Breast epithelium (tissue), 4 donors: ENCODE measurements at places on chromosomes 11 and 22. TPM values are rescaled to one million over a fixed set of nuclear protein-coding genes. Genes with fewer than 3 reads are reported as not detected.

DNA sequence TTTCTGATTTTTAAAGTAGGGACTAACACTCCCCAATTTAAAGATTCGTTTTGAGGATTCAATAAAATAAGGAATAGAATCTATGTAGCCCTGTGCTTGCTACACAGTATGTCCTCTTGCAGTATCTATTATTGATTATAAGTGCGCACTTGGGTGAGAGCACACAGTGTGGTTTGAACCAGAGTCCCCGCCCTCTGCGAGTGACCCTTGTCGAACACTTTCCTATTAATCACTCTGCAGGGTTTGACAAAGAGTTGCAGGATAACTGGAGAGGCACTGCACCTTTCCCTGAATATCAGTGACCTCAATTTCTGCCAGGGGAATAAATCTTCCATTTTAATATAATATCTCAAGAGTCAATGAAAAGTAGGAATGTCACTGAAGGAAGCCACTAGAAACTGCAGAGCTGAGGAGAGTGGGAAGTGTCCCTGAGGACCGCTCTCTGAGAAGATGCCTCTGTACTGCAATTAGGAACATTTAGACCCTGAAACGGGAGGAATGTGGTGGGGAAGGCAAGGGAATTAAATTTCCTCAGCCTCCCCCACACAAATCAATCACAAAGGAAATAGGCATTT lies 182.2 kb downstream of the MAML2 start:
- peaks cover 5% of the 10 kb centered on the region for H3K4me1 ChIP-seq
- H3K4me3 ChIP-seq, result no peak overlapping the region
- no peaks in the 10 kb centered on the region for H3K36me3 ChIP-seq
- peak overlapping the region; percentile 81 for H3K27ac ChIP-seq
- no peak for DNase-seq

GRCh38 chr11:8081591-8082250 lies 710 bp downstream of the TUB start:
- H3K27ac ChIP-seq, result peak overlapping the region; percentile 42
- peak overlapping the region; percentile 67 for H3K4me3 ChIP-seq
- DNase-seq, result no peak
- H3K27me3 ChIP-seq, result no peaks in the 10 kb centered on the region

- H3K4me3 ChIP-seq, result no peak overlapping the region
- no peak for DNase-seq
- no peaks in the 10 kb centered on the region for H3K4me1 ChIP-seq
- no peaks in the 10 kb centered on the region for H3K27me3 ChIP-seq
These were observed 111.4 kb downstream of the SPON1 start for GRCh38 chr11:14073849-14074476.

DNA sequence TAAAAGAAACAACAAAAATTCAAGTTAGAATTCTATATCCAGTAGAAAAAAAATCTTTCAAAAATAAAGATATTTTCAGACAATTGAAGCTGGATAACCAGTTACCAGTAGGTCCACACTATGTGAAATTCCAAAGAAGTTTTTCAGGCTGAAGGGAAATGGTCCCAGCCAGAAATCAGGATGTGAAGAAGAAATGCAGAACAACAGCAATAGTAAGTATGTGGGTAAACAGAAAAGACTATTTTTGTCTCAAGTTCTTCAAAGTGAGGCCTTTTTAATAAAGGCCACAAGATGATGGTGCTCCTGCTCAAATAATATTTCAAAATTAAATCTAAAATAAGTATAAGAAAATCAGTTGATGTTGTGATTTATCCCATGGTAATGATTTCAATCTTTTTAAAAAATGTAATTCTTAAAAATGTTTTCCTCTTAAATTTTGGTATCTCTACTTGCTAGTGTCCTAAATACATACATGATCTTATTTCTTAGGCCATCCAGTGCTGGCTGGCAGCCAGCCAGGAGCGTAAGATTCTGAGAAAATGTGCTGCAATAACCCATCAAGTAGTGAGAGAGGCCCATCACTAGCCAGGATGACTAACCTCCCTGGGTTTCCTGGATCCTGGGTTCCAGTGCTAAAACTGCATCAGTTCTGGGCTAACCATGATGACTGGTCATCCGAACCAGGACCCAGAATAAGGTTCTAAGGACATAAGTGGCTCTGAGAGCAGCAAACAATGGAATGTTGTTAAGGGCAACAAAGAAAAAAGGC lies 15.6 kb upstream of the UCP3 start:
- no peaks in the 10 kb centered on the region for H3K4me1 ChIP-seq
- H3K4me3 ChIP-seq, result no peak overlapping the region
- H3K36me3 ChIP-seq, result no peaks in the 10 kb centered on the region
- H3K27ac ChIP-seq, result no peak overlapping the region

DNA sequence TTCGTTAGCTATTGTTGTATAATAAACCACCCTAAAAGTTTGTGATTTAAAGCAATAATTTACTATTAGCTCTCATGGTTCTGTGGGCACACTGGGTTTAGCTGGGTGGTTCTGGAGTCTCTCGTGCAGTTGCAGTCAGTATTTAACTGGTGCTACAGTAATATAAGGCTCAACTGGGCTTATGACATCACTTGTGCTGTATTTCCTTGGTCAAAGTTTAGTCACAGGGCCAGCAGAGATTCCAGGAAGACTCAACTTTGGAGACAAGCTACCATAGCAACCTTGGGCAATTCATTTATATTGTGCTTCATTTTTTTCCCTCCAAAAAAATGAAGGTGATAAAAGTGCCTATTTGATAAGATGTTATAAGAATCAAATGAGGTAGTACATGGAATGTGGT lies 204.2 kb upstream of the GUCY1A2 start:
- no peaks in the 10 kb centered on the region for H3K27me3 ChIP-seq
- no peak overlapping the region for H3K27ac ChIP-seq
- H3K36me3 ChIP-seq, result no peaks in the 10 kb centered on the region
- no peaks in the 10 kb centered on the region for H3K4me1 ChIP-seq
- H3K4me3 ChIP-seq, result no peak overlapping the region

DNA sequence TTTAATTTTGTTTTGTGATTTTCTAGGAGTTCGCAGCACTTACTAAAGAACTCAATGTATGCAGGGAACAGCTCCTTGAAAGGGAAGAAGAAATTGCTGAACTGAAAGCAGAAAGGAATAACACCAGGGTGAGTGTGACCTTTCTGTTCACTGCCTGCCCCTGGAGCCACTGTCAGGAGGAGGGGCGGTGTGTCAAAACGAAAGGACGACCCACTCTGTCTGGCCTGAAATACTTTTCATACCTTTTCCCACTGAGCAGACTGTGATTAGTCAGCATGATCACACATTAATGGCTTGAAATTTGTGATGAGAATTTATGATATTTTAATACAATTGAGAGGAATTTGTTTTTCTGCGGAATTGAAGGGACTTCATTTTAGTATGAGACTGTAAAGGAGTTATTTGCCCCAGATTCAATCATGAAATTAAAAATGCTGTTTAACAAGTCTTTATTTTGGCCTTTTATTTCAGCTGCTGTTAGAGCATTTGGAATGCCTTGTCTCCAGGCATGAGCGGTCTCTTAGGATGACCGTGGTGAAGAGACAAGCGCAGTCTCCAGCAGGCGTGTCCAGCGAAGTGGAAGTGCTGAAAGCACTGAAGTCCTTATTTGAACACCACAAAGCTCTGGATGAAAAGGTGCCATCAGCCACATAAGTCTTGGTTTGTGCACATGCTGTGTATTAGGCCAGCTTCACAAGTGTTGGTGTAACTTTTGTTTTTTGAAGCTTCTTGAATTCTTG lies 54.1 kb downstream of the PPFIA1 start:
- no peak for DNase-seq
- H3K4me1 ChIP-seq, result no peaks in the 10 kb centered on the region
- no peaks in the 10 kb centered on the region for H3K27me3 ChIP-seq
- no peaks in the 10 kb centered on the region for H3K36me3 ChIP-seq

DNA sequence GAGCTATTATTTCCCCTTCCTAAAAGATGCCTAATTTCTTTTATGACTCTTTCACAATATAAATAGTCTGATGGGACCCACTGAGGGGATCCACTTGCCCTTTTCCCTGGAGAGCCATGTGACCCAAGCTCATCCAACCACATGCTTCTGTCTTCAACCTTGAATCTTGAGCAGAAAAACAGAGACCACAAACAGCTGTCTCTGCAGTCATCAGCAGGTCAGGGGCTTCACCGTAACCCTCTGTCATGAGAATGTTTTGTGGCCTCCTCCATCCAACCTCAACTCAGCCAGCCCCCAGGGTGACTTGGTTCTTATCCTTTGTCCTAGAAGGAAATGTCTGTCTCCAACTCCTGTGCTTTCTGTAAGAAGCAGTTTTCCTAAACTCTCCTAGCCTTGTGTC lies 129.6 kb upstream of the POU2AF2 start:
- no peak for DNase-seq
- H3K27ac ChIP-seq, result no peak overlapping the region
- H3K4me3 ChIP-seq, result no peak overlapping the region
- H3K36me3 ChIP-seq, result no peaks in the 10 kb centered on the region
- H3K4me1 ChIP-seq, result no peaks in the 10 kb centered on the region

GRCh38 chr11:1013631-1013935 lies 22.9 kb downstream of the MUC6 start:
- DNase-seq, result no peak
- H3K27ac ChIP-seq, result no peak overlapping the region
- no peaks in the 10 kb centered on the region for H3K27me3 ChIP-seq
- H3K4me3 ChIP-seq, result no peak overlapping the region
- H3K36me3 ChIP-seq, result peaks cover 9% of the 10 kb centered on the region

GRCh38 chr11:117045956-117046355 lies 52.3 kb downstream of the SIK3 start:
- no peaks in the 10 kb centered on the region for H3K36me3 ChIP-seq
- H3K4me3 ChIP-seq, result no peak overlapping the region
- H3K4me1 ChIP-seq, result no peaks in the 10 kb centered on the region
- DNase-seq, result no peak

DNA sequence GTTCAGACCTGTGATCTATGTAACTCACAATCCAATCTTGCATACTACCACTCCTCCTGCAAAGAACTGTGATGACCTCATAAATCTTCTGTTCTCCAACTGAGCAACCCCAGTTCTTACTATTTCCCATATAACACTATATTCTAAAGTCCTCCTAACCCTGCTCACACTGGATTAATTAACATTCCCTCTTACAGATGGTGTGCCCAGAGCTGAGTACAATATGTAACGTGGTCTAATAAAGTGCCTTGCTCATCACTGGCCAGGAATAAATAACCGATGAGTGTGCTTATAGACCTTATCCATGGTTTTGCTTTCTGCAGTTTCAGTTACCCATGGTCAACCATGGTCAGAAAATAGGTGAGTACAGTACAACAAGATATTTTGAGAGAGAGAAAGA lies 28.6 kb downstream of the PRCP start:
- no peaks in the 10 kb centered on the region for H3K36me3 ChIP-seq
- no peak for DNase-seq

DNA sequence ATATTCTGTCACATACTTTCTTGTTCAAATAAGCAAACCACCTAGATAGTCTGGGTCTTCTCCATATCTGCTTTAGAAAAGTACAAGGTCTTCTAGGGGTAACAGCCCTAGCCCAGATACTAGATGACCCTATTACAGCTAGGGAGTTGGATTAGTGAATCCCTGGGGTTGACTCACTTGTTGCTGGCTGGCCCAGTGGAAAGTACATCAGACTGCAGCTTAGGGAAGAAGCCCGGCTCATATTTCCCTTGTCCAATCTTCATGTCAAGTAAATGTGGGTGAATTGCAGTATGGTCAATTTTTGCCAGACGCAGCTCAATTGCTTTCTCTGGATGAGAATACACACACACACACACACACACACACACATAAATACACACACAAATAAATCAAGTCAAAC lies 79.1 kb upstream of the SCUBE2 start:
- H3K36me3 ChIP-seq, result no peaks in the 10 kb centered on the region
- H3K4me3 ChIP-seq, result no peak overlapping the region
- no peaks in the 10 kb centered on the region for H3K4me1 ChIP-seq
- no peak overlapping the region for H3K27ac ChIP-seq
- DNase-seq, result no peak
- no peaks in the 10 kb centered on the region for H3K27me3 ChIP-seq

DNA sequence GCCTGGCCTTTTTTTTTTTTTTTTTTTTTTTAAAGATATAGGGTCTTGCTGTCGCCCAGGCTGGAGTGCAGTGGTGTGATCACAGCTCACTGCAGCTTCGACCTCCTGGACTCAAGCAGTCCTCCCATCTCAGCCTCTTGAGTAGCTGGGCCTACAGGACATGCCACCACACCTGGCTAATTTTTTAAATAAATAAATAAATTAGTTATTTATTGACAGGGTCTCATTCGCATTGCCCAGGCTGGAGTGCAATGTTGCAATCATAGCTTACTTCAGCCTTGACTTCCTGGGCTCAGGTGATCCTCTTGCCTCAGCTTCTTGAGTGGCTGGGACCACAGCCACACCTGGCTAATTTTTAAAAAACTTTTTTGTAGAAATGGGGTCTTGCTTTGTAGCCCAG lies 10.5 kb downstream of the AP2A2 start:
- no peaks in the 10 kb centered on the region for H3K4me1 ChIP-seq
- H3K4me3 ChIP-seq, result no peak overlapping the region
- H3K36me3 ChIP-seq, result no peaks in the 10 kb centered on the region

DNA sequence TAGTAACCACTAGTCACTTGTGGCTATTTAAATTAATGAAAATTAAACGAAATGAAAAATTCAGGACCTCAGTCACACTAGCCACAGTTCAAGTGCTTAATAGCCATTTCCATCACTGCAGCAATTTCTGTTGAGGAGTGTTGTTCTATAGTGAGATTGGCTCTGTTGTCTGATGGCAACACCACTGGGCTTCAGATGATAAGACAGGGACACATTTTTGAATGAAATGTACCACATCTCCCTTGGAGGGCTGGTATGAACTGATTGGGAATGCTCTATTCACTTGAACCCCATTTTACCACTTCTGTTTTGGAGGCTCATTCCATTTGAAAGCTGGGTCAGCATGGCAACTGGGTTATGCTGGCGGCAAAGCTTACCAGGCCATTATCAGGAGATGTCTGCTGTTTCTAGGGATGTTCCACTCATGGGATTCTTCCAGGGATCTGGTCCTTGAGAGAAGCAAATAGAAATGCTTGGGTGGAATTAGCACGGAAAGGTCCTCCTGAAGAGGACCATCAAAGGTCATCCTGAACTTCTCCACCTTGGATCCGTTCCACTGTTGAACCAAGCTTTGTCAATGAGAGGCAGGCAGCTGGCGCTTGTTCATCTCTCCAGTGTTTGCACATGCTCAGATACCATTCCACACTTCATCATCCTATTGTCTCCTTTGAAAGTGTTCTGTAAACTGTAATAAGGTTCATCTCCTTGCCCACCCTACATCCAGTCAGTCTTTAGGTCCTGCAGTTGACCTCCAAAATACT lies 7.6 kb downstream of the AMOTL1 start:
- no peaks in the 10 kb centered on the region for H3K27me3 ChIP-seq
- no peak overlapping the region for H3K27ac ChIP-seq
- no peak for DNase-seq
- H3K4me1 ChIP-seq, result no peaks in the 10 kb centered on the region
- H3K4me3 ChIP-seq, result no peak overlapping the region

The VSTM5 gene
- total RNA-seq, result 0.29 TPM

The ANGPTL5 gene
- 0.33 TPM for total RNA-seq

The PRR5L gene
- 16.0 TPM for total RNA-seq

The CBLIF gene
- not detected for total RNA-seq

The ADAMTS8 gene
- 0.44 TPM for total RNA-seq
